ENCODE measurements at places on chromosomes 11 and 22. TPM values are rescaled to one million over a fixed set of nuclear protein-coding genes. Genes with fewer than 3 reads are reported as not detected.

ISX gene
- total RNA-seq, result not detected

XPNPEP3 gene
- total RNA-seq, result 15.1 TPM

APBB1 gene
- total RNA-seq, result 152 TPM

OR4C13 gene
- not detected for total RNA-seq

TRIM6 gene
- total RNA-seq, result not detected

SAMM50 gene
- total RNA-seq, result 33.2 TPM

CNIH2 gene
- 1.9 TPM for total RNA-seq

EWSR1 gene
- total RNA-seq, result 254 TPM

MPST gene
- 10.7 TPM for total RNA-seq

GSTT2 gene
- not detected for total RNA-seq

XKR3 gene
- total RNA-seq, result not detected
